NCI-H1694 treated with DMSO at 0.1 percent for 48 hours (cell line): ENCODE measurements at places on chromosomes 6 and 20.
A peak's percentile ranks its signal among the peaks of the same experiment; 100 is the strongest.

GRCh38 chr20:51749674-51750036, 18.5 kb downstream of the ATP9A start:
- peak; percentile 4 for DNase-seq

DNA sequence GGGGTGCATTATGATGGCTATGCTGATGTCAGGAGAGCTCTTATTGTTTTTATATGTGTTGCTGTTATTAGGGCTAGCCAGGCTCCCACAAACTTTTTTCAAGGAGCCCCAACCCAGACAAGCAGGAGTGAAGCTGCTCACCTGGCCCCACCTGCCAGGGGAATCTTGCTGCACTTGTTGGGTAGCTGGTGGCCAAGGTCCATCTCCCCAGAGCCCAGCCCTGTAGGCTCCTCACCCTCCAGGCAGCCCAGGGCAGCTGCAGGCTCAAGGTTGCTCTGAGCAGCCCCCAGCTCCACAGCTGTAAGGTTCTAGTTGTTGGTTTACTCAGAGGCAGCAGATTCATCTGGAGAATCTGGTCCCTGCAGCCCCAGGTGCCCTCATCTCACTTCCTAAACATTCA, 46.8 kb upstream of the SIRPA start:
- DNase-seq, result no peak

DNA sequence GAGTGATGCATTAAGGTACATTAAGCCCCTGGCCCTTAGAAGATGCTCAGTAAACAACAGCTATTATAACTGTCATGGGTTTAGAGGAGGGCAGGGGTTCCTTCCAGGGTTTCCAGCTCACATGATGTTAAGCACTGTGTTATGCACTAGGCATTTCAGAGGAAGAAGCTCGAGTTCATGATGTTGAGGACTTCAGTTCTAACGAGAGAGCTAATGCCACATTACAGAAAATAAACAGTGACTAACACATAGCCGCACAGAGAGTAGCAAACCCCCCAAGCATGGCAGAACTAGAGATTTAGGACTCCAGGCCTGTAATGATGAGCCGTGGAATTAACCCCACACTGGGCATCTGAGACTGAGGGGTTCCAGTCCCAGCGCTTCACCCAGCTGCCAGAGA, 105.2 kb downstream of the UNC5CL start:
- no peak for DNase-seq

DNA sequence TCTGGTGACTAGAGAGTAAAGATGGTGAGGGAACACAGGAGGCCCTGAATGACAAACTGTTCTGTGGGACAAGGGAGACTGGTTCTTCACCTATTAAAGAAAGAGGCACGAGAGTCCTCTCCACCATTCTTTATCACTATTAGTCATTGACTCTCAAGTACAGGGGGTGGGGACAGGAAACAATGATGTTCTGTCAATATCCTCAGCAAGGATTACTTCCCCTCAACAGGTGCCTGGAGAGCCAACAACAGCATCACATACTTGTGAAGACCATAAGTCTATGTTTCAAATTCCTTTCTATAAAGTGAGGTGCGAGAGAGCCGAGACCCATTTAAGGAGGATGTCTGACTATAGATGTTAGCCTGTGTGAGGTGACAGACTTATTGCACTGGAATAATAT, 72.4 kb upstream of the TBC1D7 start:
- no peak for DNase-seq

DNA sequence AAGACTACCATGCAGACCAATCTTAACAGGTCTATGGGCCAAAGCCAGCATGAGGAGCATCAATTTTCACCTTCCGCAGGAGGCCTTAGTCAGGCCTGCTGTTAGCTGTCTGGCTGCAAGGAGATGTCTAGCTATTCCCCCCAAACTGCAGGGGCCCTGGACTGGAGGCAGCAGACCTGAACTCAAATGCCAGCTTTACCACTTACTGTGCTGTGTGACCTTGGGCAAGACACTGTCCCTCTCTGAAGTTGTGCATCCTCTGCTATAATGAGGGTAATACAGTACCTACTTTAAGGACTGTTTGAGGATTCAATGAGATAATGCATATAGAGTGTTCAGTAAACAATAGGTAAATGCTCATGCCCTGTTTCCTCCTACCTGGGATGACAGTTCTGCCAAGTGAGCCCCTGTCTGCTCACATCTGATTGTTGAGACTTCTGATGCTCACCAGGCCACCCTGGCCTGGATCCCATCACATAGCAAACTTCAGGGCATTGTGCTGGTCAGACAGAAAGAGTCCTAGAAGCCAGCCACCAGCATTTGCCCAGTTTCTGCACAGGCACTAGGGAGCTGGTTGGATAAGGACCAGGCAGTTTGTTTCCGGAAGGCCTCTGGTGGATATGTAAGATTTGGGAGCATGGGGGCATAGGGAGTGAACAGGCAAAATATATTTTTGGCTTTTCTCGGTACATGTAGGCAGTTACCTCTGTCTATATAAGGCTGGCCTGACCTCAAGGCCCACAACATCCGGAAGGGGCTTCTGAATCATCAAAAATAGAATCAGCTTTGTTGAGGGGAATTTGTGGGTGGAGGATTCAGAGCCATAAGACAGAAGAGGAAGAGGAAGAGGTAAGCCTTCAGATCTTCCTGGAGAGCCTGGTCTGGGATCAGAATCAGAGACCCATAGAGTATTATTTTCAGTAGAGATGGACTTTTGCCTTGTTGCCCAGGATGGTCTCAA, 2.3 kb upstream of the OCSTAMP start:
- DNase-seq, result no peak

DNA sequence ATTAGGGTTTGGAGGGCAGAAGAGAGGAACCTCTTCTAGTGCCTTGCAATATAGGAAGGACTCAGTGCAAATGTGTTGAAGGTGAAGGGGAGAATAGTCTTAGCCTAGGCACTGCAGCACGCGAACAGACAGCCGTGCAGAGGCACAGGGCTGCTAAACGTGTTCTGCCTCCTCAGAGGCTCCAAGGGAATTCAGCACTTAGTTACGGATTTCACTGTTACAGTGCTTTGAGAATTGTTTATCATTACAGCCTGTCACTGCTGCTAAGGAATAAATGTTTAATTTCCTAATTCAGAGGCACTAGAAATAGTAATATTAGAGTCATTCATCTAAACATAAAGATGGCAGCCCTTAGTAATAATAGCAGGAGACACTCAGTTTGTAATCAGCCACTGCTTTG, 116.4 kb upstream of the SLC22A16 start:
- DNase-seq, result no peak
